ENCODE measurements at places on chromosomes 16 and 17.
A peak's percentile ranks its signal among the peaks of the same experiment; 100 is the strongest.

- no peak for DNase-seq
Observed at GRCh38 chr16:54277845-54278703, 8.5 kb downstream of the IRX3 start.

DNA sequence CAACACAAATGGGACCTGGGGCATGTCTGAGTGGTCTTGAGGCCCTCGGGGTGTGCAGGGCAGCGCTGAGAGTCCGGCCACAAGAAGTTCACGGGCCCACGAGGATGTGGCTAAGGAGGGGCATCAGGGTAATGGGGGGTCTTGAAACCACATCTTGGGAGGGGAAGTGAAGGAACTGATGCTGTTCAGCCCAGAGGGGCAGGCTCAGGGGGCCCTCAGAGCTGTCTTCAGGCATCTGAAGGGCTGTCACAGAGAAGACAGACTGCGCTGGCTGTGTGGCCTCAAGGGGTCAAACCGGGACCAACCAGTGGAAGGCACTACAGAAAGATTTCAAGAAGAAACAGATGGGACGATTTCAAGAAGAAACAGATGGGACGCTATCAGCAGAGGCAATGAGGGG, 45.1 kb downstream of the ZNF423 start:
- no peak for DNase-seq

DNA sequence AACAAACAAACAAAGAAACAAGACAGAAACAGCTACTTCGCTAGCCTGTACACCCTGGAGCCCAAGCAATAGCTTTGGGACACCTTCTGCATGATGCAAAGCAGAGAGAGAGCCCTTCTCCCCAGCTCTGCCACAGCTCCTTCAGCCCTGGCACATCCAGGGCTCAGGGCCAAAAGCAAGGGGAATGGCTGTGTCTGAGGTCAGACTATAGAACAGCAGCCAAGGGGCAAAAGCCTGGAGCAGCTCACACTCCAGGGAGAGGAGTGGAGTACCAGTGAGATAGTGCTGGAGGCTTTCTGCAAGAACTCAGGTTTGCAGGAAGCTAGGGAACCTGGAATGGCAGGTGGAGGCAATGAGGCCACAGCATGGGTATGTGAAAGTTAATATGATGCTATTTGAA, 11.6 kb upstream of the SEPHS2 start:
- DNase-seq = no peak

DNA sequence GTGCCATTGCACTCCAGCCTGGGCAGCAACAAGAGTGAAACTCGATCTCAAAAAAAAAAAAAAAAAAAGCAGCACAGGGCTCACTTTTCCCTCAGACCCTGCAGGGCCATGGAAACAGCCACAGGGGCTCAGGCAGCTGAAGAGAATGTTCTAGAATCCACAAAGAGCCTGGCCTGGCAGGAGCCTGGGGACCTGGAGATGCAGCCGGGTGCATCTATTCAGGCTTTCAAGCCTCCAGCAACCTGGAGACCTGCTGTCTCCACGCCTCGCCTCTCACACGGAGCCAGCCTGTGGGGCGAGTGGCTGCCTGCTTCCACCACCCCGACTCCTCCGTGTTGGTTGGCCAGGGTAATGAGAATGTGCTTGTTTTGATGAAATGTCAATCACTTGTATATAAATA, 44.0 kb upstream of the MEAK7 start:
- DNase-seq = no peak

- peak; percentile 72 for DNase-seq
Observed at GRCh38 chr16:57591086-57591869, 37.2 kb upstream of the ADGRG1 start.

DNA sequence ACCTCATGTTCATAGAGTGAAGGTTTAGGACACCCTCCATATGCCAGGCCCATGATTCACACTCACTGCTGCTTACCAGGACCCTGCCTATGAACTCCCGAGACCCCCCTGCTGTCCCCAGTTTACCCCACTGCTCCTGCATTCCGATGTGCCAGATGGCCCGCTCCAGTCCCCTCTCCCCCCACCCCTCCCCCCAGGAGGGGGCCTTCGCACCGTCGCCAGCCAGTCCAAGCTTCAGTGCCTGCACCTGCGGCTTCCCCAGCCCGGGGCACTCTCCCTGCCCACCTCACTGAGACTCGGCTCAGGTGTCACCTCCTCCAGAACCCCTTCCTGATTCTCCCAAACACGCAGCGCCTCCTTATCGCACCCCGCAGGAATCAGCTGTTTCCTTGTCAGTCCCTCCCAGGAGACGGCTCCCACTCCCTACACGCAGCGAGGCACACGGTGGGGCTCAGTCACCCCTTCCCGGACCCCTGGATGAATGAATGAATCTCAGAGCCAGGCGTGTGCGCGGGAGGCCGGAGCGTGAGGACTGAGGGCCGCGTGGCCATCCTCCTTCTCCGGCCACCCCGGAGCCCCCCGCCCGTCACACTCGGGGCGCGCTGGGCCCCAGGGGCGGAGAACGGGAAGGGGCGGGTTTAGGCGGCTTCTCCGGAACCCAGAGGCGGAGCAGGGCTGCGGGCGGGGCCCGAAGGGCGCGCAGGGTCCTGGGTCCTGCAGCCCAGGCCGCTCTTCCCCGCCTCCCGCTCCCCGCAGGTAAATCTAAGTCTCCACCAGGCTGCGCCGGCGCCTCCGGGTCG, 1.6 kb downstream of the MYO1C start:
- DNase-seq = no peak

DNA sequence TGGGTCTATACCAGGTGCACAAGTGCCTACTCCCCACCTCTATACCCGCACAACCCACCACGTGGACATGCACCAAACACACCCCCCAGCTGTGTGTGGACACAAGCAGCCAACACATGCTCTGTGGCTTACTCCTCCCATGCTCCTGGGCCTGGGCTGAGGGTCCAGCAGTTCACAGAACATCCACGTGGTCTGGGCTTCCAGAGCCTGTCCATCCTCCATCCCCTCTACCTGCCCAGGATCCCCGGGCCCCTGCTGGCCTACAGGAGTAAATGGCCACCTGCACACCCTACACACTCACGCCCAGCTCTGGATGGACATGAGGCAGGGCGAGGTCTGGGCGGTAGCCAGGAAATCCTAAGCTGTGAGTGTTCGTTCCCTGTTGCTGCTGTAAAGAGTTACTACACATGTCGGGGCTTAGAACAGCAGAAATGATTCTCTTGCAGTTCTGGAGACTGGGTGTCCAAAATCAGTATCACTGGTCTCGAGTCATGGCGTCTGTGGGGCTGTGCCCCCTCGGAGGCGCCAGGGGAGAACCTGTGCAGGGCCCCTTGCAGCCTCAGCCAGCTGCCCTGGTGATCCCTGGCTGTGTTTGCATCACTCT, 15.0 kb upstream of the RAI1 start:
- no peak for DNase-seq

DNA sequence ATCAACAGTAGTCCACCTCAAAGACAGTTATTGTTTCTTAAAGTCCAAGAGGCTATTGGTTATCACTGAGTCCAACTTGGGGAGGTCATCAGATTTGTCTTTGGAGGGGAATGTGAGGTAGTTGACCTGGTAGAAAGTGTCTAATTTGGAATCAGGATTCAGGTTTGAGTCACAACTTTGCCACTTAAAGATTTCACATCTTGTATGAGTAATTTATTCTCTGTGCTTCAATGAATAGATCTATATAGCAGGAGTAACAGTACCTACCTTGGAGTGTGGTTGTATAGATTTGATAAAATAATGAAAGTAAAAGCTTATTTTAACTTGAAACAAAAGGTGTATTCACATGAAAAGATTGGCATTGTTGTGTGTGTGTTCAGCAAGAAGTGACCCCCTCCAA, 119.3 kb upstream of the TBX2 start:
- no peak for DNase-seq

DNA sequence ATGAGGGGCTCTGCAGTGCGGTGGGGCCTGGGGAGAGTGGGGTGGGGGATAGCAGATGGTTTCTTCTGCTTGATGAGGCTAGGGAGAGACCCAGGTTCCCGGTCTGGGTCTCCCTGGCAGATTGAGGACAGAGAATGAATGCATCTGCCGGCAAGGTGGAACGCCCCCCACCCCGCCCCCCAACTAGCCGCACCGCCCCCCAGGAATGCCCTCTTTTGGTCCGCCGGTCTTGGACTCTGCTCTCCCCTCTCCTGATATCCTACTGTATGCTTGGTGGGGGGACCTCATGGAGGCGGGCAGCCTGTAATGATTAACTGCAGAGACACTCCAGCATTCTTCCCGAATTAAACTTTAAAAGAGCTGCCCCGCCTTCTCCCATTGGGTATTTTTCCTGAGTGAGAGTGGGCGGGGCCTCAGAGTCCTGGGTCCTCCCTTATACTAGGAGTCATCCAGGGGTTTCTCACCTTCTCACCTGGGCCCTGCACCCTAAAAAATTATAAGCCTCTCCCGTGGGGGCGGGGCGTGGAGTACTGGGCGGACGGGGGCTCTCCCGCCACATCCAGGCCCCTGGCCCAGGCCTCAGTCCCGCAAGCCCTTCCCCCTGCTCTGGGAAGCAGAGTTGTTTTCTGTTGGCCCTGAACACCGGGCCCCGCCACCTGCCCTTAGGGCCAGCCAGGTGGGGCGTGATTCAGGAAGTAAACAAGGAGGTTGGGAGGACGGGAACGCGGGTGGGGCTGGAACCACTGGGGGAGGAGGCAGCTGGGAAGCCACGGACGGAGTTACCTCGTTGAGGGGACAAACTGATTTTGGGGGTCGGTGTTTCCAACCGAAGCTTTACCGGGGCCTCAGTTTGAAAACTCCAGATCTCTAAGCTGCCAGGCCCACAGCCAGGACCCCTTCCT, 1.5 kb downstream of the GRB7 start:
- no peak for DNase-seq

- no peak for DNase-seq
Observed at GRCh38 chr16:81883235-81883634, 104.1 kb downstream of the PLCG2 start.

GRCh38 chr16:82082543-82083244, 47.6 kb downstream of the HSD17B2 start:
- no peak for DNase-seq

Measured in vagina (tissue), 2 donors.